ENCODE measurements at places on chromosomes 16 and 17.

GRCh38 chr16:86227801-86228200, 282.5 kb upstream of the FOXF1 start:
- DNase-seq: peak; percentile 55

- no peak for DNase-seq
These were observed 271.0 kb downstream of the C16orf95 start for GRCh38 chr16:87046235-87046634.

- DNase-seq: no peak
These were observed 3.5 kb downstream of the FOXJ1 start for GRCh38 chr17:76137351-76138233.

- no peak for DNase-seq
These were observed 5.3 kb upstream of the CBX8 start for GRCh38 chr17:79802039-79802735.

GRCh38 chr17:38883592-38884526, 14.0 kb downstream of the LASP1 start:
- peak; percentile 57 for DNase-seq

DNA sequence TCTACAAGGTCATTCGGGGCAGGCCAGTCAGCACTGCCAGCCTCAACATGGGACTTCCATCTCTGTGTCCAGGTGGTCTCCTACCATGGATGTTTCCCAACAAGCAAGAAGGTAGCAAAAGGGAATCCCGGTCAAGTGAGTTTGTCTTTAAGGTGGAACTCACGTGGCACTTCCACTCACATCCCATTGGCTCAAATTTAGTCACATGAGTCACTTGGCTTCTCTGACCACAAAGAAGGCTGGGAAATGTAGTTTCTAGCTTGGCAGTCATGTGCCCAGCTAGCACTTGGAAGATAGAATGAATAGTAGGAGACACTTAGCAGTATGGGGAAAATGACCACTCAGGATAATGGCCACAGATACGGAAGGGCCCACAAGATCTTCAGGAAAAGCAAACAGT, 106.6 kb downstream of the AIPL1 start:
- DNase-seq: no peak

DNA sequence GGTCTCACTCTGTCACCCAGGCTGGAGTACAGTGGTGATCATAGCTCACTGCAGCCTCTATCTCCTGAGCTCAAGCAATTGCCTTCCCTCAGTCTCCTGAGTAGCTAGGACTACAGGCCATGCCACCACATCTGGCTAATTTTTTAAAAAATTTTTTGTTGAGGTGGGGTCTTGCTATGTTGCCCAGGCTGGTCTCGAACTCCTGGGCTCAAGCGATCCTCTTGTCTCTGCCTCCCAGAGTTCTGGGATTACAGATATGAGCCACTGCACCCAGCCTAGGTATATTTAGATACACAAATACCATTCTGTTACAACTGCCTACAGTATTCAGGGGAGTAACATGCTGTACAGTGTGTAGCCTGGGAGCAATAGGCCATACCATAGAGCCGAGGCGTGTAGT, 14.3 kb downstream of the POLR3E start:
- no peak for DNase-seq

DNA sequence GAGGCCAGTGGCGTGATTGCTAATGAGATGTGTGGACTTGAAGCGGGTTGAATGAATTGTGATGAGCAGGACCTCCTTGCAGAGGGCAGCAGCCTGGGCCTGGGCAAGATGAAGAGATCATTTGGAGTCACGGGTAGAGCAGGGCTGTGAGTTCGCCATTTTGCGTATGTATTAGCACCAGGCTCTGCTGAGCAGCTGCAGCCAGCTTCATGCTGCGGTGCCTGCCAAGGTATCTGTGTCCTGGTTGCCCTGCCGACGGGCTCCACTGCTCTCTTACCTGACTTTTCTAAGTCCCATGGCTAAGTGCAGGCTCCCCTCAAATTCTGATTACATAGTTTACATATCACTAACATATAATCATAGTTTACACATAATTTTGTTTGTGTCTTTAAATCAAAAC, 295.7 kb downstream of the SNX29 start:
- DNase-seq: no peak

GRCh38 chr17:82234211-82235055, 5.6 kb downstream of the SLC16A3 start:
- no peak for DNase-seq

GRCh38 chr17:58381124-58382035, 29.4 kb upstream of the SUPT4H1 start:
- DNase-seq: no peak

GRCh38 chr17:39627712-39628516, 1.2 kb downstream of the PPP1R1B start:
- DNase-seq: no peak

- peak; percentile 55 for DNase-seq
These were observed 1.3 kb downstream of the MAPK8IP3 start for GRCh38 chr16:1707193-1707790.

GRCh38 chr17:49439305-49439672, 24.6 kb upstream of the PHB1 start:
- DNase-seq: no peak

- no peak for DNase-seq
These were observed 5.2 kb downstream of the MINK1 start for GRCh38 chr17:4838309-4838785.

GRCh38 chr16:525123-525519, 2.4 kb upstream of the CAPN15 start:
- no peak for DNase-seq

GRCh38 chr17:41728056-41728455, 6.4 kb downstream of the HAP1 start:
- no peak for DNase-seq

- DNase-seq: no peak
These were observed 17.9 kb downstream of the MYO1C start for GRCh38 chr17:1474402-1475189.

DNA sequence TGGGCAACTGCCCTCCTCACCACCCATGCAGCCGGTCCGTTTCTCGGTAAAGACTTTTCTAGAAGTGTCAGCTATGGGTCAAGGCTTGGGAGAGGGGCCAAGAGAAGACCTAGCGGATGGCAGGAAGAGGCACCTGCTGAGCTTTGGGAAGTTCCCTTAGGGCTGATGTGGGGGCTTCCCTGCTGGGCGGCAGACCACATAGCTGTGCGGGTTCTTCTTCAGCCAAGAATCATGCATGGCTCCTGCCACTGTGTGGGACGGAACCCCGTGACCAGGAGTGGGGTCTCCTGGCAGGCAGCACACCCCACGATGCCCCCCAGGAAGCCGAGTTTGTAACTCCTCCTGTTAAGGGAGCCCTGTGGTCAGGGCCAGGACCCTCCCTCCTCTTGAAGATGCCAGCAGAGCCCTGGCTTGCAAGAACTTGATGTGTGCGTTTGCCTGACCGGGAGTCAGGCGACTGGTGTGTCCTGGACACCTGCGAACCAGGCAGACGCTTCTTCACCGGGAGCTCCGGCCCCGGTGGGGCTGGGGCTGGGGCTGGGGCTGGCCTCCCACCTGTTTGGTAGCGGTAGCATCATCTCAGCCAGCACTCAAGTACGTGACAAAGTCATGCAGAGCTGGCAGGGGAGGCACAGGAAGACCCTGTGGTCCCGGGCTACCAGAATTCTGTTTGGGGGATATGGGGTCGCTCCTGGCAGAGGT, 17.7 kb upstream of the SLC38A10 start:
- DNase-seq: no peak

- DNase-seq: no peak
These were observed 2.5 kb downstream of the TRIM47 start for GRCh38 chr17:75875940-75876189.

- DNase-seq: no peak
These were observed 24.2 kb downstream of the FAM117A start for GRCh38 chr17:49739641-49740271.

- no peak for DNase-seq
These were observed 205.9 kb downstream of the HS3ST4 start for GRCh38 chr16:25897702-25898101.

GRCh38 chr17:76721463-76721862, 4.9 kb downstream of the JMJD6 start:
- DNase-seq: no peak

DNA sequence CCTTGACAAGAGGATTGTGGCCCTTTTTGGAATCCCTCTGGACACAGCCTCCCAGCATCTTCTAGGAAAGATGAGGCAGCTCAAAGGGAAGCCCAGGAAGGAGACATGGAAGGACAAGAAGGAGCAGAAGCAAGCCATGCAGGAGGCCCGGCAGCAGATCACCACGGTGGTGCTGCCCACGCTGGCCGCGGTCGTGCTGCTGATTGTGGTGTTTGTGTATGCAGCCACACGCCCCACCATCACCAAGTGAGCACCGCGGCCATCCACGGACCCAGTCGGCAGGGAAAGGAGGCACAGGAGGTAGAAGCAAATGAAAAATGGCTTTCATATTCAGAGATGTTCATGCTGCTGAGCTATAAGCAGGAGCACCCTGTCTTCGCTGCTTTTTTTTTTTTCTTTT, 10.9 kb upstream of the MEIOC start:
- DNase-seq: no peak

DNA sequence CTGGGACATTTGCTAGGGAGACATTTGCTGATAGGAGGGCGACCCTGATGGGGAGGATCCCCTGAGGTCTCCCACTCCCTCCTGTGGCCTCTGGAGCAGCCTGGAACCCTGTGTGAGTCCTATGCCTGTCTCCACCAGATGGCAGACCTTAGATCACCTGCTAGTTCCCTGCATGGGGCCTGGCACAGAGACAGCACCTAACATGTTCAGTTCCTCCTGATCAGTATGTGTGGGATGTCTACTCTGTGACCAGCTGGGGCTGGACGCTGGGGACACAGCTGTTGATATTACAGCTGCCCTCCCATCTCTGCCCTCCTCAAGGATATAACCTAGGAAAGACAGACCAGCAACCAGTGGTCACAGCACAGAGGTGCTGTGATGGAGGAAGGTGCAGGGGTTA, 1.1 kb upstream of the ADCY7 start:
- no peak for DNase-seq

GRCh38 chr16:52861614-52862022, 191.1 kb downstream of the CHD9NB start:
- DNase-seq: peak; percentile 1

DNA sequence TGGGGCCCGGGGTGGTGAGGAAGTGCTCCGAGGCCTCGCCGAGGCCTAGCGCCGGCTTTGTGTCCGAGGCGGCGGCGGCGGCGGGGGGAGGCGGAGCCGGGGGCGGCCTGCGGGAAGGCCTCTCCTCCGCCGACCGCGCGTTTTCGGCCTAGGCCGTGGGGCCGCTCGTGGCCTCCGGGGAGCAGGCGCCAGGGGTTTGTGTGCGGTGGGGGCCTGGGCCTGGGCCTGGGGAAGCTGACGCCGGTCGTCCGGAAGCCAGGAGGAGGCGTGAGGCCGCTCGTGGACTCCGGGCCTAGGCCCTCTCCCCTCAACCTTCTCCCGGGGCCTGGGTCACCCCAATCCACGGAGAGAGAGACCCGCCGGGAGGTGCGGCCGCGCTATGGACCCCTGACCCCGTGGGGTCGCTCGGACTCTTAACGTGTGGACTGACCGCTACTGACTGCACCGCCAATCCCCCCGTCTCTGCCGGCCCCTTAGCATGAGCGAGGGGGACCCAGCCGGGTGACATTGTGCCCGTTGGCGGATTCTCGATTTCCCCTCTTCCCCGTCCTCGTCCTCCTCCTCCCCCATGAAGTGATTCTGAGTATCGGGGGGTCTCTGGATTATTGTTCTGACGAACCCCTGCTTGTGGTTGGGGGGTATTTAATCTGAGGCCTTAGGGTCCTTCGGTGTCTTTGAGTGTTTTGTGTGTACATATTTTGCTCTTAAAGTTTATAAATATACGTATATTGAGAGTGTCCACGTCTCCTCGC, 660 bp downstream of the RBBP6 start:
- DNase-seq: peak; percentile 47

DNA sequence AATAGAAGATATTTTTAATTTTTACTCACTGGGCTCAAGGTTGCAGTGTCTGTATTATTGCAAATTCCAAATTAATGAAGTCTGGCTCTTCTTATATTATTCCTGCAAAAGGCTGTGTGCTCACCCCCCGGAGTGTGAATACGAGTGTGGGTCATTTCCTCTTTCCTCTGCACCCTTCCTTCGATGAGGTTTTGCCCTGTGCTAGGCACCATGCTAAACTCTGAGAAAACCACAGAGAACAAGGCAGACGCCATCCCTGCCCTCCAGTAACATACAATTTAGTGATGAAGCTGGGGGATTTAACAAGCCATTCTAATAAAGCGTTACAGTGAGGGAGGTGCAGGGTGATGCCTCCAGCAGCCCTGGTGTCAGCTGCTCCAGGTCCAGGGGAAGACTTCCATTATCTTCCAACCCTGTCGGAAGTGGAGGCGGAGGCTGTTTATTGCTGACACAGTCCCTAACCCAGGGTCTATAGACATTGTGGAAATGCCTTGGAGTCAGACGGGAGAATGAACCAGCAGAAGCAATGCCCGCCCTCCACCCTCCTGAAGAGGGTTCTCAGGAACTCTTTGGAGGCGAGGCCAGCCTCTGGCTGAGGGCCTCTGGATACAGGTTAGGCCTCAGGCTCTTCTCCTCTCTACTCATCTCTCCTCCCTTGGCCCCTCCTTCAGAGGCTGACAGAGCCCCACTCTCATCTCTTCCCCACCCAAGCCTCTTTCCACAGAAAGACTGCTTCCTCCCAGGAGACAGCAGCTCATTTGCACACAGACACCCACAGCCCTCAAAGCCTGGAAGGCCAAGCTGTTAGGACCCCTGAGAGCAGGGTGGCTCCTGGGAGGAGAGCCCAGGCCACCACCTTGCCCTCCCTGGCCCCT, 2.0 kb upstream of the ACE start:
- no peak for DNase-seq

DNA sequence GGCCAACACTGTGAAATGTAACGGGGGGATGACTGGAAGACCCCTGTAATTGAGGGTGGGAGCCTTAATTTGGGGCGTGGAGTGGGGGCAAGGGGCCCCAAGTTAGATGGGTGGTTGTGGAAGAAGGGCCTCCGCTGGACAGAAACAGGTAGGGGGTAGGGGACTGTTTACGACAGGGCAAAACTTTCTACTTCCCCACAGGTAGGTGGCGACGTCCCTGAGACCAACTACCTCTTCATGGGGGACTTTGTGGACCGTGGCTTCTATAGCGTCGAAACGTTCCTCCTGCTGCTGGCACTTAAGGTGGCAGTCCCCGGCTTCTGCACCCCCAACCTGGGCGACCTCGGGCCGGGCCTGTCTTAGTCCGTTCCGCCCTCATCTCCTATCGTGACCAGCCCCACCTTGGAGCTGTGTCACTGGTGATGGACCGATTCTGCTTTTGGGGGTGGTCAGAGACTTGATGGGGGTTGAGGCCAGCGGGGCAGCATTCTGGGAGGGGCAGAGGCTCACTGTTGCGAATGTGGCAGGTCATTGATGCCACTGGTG, 6.8 kb downstream of the PPP4C start:
- DNase-seq: no peak

- no peak for DNase-seq
These were observed 3.1 kb upstream of the ADCY7 start for GRCh38 chr16:50263060-50263909.

All from fibroblast of lung (primary cell).